ENCODE measurements at places on chromosomes 2 and 18.
A peak's percentile ranks its signal among the peaks of the same experiment; 100 is the strongest.

- DNase-seq: no peak
These were observed 65.3 kb upstream of the TAF1B start for GRCh38 chr2:9778012-9778411.

DNA sequence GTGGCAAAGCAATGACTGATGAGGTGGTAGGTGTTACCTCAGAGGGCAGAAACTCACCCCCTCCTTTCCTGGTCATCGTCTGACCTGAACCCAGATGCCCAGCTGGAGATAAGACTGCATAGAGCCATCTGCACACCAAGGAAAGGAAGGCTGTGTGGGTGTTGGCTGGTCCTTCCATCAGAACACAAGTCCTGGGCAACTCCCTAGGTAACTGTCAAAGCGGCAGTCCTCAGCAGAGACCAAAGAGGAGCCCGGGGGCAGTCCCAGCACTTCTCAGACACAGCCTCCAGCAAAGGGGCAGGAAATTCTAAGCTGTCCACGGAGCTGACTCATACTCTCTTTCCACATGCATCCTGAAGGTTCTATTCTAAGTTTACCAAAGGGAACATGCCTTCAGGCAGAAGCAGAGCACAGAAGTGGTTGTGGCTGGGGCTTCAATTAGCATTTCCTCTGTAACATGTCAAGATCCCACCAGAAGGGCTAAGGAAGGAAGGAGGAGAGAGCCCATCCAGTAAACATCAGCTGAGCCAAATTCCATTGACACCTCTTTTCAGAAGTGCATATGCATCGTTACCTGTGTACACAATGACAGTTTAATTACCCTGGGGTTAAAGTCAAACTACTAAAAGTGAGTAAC, 54.7 kb downstream of the SPRED2 start:
- no peak for DNase-seq

DNA sequence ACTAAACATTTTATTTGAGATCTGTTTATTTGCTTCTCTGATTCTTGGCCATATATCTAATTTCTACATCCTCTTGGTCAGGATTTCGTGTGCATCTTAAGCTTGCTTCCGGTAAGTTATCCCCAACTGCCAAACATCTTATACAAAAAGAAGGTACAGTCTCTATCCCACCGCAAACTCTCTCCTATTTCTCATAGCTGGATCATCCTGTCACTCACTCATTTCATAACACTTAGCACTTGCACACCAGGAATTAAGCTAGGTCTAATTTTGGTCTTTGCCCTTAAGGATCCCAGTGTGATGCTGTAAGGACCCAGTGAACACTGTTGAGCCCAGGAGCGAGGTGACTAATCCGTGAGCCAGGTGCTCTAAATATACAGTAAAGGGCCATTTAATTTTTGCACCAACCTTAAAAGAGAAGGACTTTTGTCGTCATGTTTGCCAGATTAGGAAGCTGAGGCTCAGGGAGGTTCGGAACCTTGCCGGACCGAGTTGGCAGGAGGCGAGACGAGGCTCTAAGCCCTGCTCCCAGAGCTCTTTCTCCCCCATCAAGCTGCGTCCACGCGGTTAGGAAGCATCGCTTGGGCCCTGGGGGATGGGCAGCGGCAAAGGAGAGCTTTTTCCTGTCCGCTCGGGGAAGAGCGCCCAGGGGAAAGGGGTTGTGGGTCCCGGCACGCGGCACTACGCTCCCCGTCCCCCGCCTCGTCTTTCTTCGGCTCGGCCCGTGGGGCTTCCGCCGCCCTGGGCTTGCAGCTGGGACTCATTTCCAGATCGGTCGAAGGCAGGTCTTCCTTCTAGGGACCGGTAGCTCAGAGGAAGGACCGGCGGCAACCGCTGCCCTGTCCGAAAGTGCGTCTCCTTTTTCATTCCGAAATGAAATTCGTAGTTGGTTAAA, 4.1 kb upstream of the ITPRIPL1 start:
- DNase-seq: no peak

- no peak for DNase-seq
These were observed 377.8 kb downstream of the LRATD1 start for GRCh38 chr2:15010346-15010745.

- no peak for DNase-seq
These were observed 115.6 kb downstream of the CTAGE1 start for GRCh38 chr18:22302144-22302543.

- DNase-seq: no peak
These were observed 75.5 kb upstream of the SPTBN1 start for GRCh38 chr2:54380670-54381069.

DNA sequence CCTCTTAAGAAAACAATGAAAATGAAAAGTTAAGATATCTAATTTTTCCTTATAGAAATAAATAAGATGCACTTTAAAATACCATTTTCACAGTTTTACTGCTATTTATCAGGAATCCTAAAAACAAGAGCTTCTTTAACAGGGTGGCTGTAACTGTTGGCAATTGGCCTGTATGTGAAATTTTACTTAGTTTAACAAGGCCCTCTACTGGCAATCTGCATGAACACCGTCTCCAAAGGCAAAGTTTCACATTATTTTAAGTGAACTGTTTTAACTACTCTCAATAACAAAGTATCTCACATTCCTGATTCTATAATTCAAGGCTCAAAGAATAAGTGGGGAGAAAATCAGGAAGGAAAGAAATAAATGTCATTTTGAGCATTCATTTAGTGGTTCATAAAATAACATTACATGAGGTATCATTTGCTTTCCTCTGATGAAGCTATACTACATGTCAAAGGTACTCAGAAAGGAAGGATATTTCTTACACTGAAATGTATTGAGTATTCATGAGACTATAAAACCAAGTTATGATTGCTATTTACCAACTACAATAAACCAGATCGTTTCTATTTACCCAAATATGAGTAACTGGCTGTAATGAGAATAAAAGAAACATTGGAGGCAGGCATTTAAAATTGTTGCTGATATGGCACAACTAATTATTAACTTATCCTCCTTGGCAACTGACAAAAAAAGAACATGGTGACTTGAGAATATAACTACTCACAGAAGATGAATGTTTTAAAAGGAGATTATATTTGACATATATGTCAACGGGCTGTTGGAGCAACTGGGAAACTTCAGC, 7.0 kb downstream of the NCKAP5 start:
- DNase-seq: no peak

DNA sequence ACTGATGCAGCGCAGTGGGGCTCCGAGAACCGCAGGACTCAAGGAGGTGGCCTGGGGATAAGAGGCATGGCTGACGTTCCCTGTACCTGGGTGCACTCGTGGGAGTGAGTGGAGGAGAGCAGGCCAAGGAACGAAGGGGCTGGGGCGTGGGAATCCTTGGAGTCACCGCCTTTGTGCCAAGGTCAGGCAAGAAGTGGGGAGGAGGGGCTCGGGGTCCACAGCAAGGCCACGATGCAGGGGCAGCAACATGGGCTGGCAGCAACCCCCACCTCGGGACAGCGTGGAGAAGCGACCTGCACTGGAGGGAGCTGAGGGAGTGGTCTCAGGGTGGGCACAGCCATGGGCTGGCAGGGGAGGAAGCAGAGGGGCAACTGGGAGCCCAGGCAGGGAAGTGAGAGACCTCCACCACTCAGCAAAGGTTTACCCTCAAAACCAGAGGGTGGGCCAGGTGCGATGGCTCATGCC, 18.6 kb downstream of the ARID5A start:
- DNase-seq: no peak

- DNase-seq: no peak
These were observed 4.9 kb downstream of the PDCD1 start for GRCh38 chr2:241853651-241854341.

- no peak for DNase-seq
These were observed 10.2 kb downstream of the IL1F10 start for GRCh38 chr2:113077921-113078320.

- no peak for DNase-seq
These were observed 46.0 kb downstream of the TMEFF2 start for GRCh38 chr2:192148620-192149321.

DNA sequence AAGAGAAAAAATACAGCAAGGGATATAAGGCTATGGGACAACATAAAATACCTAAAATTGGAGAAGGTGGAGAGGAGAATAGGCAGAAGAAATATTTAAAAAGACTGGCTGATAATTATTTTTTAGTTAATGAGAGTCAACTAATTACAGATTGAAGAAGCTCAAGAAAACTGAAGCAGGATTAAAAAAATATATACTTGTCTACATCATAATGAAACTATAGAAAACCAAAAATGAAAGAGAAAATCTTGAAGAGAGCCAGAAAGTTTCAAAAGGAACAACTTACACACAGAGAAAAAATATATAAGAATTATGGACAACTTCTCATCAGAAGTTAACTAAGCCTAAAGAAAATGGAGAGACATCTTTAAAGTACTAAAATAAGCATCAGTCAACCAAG, 62.9 kb upstream of the APCDD1 start:
- no peak for DNase-seq

- DNase-seq: no peak
These were observed 35.1 kb upstream of the MPP4 start for GRCh38 chr2:201733544-201733943.

DNA sequence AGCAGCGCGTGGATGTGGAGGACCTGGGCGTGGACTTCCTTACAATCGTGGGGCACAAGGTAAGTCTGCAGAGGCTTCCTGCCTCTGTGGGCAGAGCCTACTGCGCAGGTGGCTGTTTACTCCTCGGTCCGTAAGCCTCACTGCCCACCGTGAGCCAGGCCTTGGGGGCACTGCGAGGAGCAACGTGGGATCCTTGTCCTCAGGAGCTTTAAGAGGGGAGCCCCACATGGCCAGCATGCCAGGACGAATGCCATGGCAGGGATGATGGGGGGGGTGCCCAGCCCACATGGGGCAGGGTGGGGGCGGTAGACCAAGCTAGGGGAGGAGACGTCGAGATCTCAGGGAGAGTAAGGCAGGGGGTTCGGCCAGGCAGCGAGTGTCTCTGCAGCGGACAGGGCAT, 18.0 kb upstream of the ESPNL start:
- no peak for DNase-seq

DNA sequence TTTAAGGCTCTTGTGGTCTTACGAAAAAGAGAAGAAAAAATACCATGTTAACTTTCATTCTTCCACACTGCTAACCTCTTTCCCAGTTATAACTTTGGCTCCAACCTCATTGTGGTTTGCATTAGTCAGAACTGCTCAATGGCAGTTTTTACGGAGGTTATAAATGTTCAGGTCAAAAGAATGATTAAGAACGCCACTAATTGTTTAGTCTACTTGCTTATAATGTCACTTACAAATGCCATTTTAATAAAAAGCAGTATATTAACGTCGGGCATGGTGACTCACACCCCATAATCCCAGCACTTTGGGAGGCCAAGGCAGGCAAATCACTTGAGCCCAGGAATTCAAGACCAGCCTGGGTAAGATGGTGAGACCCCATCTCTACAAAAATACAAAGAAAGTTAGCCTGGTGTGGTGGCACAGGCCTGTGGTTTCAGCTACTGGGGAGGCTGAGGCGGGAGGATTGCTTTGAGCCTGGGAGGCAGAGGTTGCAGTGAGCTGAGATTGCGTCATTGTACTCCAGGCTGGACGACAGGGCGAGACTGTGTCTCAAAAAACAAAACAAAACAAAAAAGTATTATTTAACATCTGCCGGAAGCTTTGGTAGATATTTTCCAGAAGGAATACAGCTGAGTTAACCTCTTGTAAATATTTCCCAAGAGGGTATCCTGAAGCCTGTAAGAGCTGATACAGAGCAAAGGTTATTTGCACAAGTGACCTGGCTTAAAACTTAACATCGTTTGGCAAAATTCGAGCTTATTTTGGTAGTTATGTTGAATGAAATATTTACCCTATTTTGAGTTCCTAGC, 5.1 kb downstream of the AGPS start:
- no peak for DNase-seq

- DNase-seq: no peak
These were observed 23.2 kb downstream of the RNF152 start for GRCh38 chr18:61869636-61870035.

DNA sequence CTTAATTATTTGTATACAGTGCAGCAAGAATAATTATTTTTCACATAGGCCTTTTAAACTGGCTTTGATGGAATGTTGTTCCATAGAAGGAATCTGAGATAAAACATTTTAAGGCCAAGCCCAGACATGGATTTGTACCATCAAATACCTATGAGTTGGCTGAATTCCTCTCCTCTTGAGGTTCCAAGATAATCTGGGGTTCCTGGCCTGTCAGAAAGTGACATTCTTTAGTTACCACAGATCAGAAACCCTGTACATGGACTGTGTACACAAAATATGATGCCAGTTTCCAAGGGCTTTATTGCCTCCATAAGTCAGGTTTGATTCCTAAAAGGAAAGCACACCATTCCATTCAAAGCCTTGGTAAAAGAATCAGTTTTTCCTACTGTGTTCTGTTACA, 1256.7 kb upstream of the NRXN1 start:
- no peak for DNase-seq

- DNase-seq: no peak
These were observed 66.7 kb downstream of the MARCHF4 start for GRCh38 chr2:216305574-216305973.

- no peak for DNase-seq
These were observed 34.1 kb upstream of the GRB14 start for GRCh38 chr2:164655336-164655735.

GRCh38 chr2:136858656-136859055, 93.3 kb downstream of the THSD7B start:
- DNase-seq: no peak

- no peak for DNase-seq
These were observed 23.1 kb upstream of the RBMS1 start for GRCh38 chr2:160516547-160517365.

DNA sequence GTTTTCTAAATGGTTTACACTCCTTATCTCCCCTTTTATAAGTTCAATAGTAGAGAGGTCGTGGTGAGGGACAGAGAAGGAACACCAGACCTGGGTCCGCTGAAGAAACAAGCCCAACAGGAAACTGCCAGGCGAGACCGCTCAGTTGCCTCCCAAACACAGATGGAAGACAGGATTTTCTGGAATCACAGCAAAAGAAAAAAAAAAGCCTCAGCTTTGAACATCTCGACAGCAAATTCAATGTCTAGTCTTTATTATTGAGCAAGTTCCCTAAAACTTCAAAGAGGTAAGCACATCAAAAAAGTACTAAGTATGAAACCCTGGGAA, 33.5 kb upstream of the GNAL start:
- no peak for DNase-seq

DNA sequence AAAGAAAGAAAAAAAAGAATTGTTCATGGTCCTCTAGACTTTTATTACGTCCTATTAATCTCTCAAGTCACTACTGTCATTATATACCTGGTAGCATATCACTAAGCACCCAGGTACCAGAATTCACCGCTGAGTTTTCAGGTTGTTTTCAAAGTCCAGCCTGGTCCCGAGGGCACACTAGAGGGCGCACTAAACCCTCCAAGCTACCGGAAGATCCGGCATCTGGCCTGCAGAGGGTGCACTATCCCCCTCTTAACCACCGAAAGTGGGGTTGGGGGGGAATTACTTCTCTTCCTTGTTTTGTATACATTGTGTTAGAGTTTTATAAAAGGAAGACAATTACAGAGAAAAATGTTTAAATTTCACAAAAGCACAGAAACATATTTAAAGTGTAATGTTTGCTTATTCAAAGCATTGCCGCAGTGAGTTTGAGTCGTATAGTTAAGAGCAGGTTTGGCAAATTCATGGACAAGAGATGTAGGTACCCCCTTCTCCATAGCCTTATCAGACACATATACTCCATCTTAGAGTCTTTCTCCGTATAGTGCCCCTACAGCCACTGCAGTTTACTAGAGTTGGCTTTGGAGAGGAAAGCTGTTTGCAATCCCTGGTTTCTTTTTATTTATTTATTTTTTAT, 19.2 kb downstream of the MOGAT1 start:
- DNase-seq: peak; percentile 86

- no peak for DNase-seq
These were observed 40.6 kb downstream of the CHST10 start for GRCh38 chr2:100376836-100377235.

GRCh38 chr2:137963535-137964065, 673 bp upstream of the HNMT start:
- DNase-seq: no peak

Measured in B cell (primary cell).